ENCODE measurements at places on chromosomes 3 and 15.
A peak's percentile ranks its signal among the peaks of the same experiment; 100 is the strongest.

- no peak for DNase-seq
Measured at GRCh38 chr3:105356988-105357387, 9.7 kb upstream of the ALCAM start.

GRCh38 chr15:59886441-59886840 lies 117.7 kb upstream of the FOXB1 start:
- no peak for DNase-seq

DNA sequence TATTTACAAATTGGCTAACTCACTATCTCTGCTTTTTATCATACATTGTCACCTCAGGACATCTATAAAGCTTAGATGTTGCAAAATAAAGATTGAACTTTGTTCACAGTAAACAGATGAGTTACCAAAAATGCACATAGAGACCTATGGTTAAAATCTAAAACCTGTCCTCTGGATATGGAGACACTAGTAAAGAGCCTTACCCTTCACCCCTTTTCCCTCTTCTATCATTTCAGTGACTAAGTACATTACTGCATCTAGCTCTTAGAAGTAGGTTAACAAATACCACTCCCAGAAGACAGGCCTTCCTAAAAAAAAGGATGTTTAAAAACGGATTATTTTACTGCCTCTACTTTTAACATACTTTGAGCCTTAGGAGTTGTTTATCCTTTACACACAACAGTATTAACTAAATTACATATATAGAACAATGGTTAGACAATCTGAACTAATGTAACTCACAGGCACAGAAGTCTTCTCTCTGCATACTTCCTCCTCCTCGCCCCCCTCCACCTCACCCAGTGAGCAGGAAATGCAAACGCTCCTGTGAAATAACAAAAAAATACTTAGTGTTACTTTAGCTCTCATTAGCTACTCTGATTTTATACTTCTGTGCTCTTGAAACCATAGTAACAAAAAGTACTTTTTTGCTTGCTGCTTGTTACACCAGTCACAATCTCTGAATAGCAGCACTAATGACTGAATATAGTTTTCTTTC lies 23.3 kb downstream of the IREB2 start:
- no peak for DNase-seq

- peak; percentile 83 for DNase-seq
Measured at GRCh38 chr3:42096796-42097565, 5.8 kb downstream of the TRAK1 start.

- DNase-seq = no peak
Measured at GRCh38 chr3:127779747-127780146, 42.6 kb downstream of the MGLL start.

DNA sequence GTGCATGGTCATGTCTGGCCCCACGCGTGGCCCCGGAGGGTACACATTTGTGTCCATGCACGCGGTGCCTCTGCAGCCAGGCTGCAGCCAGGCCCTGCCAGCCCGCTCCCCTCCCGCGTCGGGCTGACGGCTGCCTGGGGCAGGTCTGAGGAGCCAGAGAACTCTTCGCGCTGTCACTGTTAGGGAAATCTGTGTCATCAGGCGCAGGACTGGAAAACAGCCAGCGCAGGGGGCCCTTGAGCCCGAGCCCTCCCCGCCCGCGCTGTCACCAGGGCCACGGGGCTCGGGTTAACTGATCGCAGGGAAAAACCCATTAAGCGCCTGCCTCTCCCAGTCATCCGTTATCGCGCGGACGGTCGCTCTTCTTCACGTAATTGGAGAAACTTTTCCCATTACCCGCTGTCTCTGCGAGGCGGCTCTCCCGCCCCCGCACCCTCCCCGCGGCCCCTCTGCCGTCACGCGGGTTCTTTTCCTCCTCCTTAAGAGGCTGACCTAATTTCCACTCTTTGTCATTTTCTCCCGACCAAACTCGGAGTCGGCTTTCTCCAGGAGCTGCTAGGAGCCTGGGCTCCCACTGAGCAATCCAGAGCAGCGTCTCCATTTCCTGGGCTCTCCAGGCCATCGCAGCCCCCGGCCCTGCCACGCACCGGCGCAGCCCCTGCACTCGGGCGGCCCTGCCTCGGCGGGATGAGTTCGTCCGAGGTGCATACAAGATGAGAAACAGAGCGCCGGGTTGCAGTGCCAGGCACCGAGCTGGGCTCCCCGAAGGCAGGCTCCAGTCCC lies 57.5 kb upstream of the PRR23E start:
- DNase-seq = no peak

DNA sequence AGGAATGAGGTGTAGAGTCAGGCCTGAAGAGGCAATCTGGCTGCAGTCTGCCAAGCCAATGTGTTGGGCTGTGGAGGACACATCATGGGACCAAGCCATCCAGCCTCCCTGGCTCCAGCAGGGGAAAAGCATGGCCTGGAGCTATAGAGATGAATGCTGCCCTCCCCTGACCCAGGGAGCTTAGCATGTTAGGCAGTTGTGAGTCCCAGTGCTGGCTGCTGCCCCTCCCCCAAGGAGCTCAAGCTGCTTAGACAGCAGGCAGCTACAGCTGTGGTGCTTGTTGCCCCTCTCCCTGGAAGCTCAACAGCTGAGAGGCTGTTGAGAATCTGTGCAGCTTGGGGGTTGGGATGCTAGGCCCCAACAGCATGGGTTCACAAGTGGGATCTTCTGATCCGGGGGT lies 85.6 kb upstream of the DNAJC19 start:
- no peak for DNase-seq

DNA sequence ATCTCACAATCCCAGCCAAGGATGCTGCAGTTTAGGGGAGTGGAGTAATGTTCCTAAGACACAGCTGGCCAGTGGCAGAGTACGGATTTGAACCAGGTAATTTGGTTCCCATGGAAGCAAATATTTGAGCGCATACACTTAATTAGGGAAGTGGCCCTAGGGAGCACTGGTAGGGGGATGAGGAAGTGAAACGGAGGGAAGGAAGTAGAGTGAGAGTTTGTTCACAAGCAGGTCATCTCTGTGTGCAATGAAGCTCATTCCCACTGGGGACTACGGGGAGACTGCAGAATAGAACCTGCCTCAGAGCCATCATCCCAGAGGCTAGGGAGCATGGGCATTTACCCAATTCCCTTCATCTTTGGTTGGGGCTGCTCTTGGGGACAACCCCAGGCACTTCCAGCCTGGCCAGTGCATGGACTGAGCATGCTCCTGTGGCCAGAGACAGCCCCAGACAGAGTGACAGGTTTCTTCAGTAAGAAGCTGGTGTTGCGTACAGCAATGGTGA lies 317.2 kb upstream of the PROK2 start:
- DNase-seq = no peak

- DNase-seq = no peak
Measured at GRCh38 chr3:170128259-170128976, 53.1 kb downstream of the PHC3 start.

DNA sequence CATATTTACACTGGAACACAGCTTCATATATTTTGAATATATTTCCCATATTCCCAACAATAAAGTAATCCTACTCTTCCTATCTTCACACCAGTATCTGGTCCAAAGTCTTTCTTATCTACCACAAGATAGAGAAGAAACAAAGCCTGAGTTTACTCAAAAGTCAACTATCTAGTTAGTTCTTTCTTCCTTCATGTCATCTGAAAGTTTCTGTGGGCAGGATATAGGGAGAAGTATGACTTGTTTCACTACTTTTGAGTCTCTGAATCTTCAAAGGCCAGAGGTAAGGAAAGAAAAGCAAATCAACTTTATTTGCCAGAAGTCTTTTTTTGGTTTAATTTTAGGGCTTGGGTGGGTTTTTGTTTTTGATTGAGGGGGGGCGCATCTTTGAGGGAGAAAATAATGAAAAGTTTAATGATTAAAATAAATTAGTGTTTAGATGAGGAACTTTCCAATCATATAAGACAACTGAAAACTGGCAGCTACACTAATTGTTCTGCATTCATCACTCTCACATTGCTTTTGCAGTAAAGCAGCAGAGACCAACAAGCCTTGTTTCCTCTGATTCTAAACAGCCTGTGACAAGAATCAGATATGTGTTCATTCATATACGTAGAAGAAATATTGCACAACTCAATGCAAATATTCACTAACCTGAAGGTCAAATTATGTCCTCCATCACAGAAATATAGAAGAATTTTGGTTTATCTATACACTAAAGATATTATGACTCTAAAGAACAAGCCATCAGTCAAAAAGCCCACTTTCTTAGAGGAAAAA lies 421.4 kb downstream of the SHQ1 start:
- no peak for DNase-seq

DNA sequence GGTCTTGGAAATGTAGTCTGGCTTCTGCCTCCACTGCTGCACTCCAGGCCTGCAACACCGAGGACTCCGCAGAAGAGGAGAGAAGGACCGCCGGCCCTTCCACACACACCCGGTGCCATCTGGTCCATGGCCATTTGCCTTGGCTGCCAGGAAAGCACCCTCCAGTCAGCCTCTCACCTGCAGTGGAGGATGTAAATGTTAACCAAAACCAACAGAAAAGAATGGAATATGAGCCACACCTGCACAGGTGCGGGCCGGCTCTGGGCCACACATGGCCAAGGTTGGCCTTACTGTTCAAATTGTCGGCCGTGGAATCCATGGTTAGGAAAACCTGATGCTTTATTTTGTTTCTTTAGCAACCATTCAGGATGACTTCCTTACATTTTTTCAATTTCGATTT lies 178.3 kb upstream of the C2CD4B start:
- DNase-seq = no peak
